ENCODE measurements at places on chromosomes 1 and 21.

GRCh38 chr1:29895201-29895600 is 658.9 kb downstream of the PTPRU start:
- no peak for DNase-seq

DNA sequence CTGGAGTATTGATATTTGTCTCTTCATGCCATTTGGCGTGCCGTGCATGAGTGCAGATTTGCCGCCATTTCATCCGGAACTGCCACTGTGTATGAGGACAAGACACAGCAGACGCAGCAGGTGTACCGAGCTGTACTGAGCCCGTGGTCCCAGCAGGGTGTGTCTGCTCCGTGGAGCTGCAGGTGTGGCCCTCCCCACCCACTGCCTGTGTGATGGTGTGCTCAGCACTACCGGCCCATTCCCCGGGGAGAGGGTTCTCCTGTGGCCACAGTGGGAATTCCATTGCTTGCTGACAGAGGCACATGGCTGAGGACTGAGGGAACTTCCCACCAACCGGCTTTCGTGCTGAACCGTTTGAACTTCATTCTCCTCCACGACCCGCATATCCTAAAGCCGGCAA is 34.3 kb upstream of the COL6A1 start:
- DNase-seq: no peak

GRCh38 chr1:7236844-7237515 is 451.7 kb downstream of the CAMTA1 start:
- DNase-seq: no peak

DNA sequence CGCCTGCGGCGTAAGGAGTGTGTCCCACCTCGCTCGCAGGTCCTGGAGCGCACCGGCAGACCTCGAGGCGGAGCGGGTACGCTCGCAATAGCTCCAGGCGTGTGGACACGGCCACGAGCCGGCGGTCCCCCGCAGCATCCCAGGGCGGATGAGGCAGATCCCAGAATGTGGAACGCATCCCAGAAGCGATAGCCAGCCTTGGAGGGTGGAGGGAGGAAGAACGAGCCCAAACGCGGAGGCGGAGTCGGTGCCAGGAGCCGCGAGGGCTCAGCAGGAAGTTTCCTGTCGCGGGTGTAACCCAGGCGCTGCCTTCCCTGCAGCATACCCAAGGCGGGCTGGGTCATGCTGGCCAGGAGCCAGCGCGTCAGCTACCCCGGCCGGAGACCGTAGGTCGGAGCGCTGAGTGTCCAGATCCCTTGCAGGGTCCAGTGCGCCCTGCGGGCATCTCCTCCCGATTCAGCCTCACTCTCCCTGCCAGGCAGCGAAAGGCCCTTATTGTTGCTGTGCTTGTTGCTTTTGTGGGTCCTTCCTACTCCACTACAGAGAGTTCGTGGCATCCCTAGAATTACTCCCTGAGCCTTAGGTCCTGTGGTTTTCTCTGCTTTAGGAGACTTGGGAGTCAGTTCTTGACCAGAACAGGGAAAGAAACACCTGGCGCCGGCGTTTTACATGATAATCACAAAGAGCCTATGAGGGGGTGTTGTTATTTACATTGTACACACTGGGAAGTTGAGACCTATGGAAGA is 27.7 kb downstream of the STYXL2 start:
- no peak for DNase-seq

GRCh38 chr1:78170859-78171258 is 125.1 kb downstream of the GIPC2 start:
- DNase-seq: no peak

- DNase-seq: no peak
These were observed 290.4 kb downstream of the OLFM3 start for GRCh38 chr1:101706366-101706765.

GRCh38 chr1:17013491-17014320 is 2.0 kb upstream of the ATP13A2 start:
- peak; percentile 87 for DNase-seq

- DNase-seq: peak; percentile 57
These were observed 37.7 kb upstream of the PADI1 start for GRCh38 chr1:17167041-17167785.

DNA sequence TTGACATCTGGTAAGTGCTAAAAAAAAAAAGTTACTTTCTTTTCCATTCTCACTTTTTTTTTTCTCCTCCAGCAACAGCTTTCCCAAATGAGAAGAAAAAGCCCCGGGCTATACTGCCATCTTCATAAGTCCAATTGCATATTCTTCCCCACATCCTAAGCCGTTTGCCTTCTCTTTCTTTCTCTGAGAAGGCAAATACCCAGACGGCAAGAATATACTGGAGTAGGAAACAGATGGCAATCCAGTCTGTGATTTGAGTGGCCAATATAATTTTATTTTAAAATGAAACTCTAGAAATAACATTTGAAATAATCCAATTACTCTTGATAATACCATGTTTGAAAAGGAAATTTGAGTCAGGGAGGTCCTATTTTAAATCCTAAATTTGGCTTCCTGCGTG is 44.6 kb upstream of the GREM2 start:
- no peak for DNase-seq

DNA sequence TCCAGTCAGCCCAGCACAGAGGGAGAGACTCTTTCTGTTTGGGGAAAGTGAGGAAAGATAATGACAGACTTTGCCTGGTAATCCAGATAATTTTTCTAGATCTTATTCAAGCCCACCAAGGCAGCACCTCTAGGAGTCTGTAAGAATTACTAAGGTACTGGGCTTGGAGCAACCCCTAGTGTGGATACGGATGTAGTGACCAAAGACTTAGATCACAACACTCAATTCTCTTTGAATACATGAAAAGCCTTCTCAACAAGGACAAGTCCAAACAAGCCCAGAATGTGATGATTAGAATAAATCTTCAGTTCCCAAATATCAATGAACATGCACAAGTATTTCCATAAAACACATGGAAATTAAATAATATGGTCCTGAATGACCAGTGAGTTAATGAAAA is 206.9 kb downstream of the MRPL39 start:
- no peak for DNase-seq

DNA sequence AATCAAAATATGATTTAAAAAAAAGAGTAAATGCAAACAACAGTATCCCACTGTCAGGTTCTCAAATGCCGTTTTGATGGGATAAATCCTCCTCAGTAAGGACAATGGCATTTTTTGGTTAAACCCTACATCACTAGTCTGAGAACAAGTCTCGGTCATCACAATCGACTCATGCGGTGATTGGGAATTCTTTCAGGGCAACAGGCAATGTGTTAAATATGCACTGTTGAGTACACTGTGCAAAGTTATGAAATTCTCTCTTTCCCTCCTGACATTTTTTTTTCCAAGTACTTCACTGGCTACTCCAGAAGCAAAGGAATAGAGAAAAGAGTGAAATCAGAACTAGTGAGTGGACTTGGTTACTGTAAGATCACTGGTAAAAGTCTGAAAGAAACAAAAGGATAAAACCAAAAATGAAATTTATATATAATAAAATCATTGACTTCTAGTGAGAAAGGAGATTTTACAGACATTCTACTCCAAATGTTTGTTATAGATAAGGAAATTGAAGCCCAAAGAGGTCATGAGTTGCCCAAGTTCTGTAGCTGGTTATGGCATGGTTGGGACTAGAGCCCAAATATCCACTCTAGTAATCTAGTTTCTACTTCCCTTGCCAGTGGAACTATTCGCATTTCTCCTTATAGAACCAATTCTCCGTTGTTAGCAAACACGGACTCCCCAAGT is 111.3 kb downstream of the TGFBR3 start:
- no peak for DNase-seq

DNA sequence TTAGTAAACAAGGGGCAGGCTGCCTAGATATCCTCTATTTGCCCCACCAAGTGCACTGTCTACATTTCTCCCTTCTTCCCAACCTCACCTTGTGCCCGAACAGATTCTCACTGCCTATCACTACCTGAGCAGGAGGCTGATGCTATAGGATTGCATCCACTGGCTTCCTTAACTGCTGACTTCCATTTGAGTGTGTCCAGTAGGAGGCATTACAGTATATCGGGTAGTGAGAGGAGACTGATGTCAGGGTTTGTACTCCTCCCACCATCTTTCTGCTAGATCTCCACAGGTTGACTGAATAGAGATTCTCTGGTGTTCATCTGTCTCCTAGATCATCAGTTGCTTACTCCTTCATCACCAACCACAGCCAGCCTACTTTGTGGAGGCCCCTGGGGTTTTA is 796.3 kb downstream of the LRRIQ3 start:
- DNase-seq: peak; percentile 1

GRCh38 chr1:110783292-110783918 is 89.5 kb upstream of the CD53 start:
- peak; percentile 66 for DNase-seq

DNA sequence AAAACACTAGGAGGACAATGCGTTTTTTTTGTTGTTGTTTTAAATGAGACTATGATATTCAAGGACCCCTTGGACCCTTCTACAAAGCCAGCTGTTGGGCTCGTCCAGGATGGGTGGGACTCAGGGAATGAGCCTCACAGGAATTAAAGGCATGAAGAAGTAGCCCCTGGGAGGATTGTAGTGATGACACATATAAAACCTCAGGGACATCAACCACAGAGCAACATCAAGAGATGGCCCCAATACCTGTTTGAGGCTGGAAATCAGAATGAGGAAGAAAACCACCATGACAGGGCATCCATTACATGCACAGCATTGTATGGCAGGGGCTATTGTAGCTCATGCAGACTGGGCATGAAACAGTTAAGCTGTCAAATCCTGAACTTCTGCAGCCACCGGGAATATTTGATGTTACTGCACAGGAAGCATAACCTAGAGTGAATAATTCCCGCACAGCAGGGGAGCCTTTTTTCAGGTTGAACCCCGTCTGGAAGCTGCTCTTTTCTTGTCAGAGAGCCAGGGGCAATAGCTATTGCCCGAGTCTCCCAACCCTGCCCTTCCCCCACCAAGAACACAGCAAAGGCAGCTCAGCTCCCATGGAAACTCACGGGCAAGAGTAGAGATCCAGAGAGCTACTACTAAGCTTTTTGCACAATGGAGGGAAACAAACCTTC is 140.2 kb upstream of the FGGY start:
- DNase-seq: peak; percentile 91

DNA sequence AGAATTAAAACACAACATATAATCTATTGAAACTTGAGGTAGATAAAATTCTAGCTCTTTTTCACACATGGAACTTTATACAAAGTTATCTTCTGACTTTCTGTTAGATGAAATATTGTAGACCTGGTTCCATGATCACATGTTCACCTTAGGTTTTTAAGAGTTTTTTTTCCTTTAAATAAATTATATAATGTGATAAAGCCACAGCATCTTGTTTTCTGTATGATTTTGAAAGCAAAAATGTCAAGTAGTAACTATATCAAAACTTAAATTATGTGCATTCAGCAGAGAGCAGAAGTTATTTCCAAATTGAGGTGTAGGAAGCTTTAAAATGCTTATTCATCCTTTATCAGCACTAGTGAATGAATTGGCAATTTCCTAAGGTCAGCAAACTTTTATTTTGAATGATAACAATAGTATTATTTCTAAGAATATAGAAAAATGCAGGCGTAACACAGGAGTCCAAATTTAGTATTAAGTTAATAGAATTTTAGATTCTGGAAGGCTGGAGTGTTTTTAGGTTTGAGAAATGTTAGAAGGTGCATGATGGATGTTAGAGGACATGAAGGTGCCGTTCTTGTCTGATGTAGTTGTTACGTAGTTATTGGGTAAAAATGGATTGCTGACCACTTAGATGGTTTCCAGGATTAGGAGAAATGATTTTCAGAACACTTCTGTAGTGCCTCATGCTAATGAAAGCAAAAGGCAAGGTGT is 17.5 kb downstream of the BACH1 start:
- DNase-seq: no peak

DNA sequence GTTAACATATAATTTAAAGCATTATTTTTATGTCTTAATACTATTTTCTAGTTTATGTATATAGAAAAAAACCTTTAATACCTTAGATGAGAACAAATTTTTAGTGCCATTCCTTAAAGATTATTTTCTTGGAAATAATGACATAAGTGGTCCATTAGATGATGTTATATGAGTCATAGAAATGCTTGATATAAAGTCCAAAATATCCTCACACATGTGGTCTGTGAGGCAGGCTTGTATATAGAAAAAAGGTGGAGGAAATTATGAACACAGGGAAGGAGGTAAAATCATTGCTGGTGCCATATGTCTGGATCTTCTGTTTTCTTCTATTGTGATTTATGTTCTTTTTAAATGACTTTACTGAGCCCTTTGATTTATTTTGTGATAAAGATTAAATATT is 79.3 kb downstream of the MAP3K7CL start:
- no peak for DNase-seq

DNA sequence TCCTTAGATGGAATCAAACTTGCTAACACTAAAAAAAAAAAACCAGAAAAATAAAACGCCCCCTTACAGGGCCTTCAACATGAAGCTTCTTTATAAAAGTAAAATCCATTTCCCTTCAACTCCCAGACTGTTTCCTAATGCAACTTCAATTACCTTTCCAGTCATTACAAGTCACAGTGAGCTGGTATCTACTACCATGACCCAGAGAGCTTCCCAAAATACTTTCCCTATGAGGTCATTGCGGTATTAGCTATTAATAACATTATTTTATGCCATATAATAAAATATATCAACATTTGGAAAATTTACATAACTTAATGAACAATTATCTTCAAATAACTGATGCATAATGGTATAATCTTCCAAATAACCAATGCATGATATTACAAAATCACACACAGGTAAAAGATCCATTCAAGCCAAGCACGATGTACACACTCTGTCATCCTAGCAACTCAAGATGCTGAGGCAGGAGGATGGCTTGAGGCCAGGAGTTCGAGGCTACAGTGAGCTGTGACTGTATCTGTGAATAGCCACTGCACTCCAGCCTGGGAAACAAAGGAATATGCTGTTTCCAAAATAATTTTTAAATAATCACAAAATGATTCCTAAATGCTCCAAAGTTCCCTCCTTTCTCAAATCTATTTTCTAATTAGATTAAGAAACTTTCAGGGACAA is 24.1 kb downstream of the EIF4G3 start:
- DNase-seq: no peak

GRCh38 chr1:55400508-55400907 is 185.3 kb upstream of the USP24 start:
- no peak for DNase-seq

DNA sequence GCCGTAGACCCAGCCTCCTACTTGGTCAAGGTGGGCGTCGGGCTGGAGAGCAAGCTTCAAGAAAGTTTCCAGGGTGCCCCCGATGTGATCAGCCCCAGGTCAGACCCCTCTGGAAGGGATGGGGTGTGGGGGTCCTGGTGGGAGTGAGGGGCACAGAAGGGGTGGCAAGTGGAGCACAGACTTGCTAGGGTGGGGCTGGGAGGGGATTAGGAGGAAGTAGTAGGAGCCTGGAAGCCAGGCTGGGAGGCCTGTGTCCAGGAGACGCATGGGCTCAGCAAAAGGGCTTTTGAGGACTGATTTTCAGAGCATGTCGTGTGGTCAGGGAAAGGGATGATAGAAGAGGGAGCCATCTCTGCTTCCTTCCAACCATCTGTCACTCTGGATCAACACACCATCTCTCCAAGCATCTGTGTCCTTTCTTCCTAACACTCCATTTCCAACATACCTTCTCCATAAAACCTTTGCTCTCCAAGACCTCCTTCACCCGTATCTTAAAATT is 8.5 kb downstream of the TRIM46 start:
- DNase-seq: no peak

- peak; percentile 39 for DNase-seq
These were observed 39.7 kb upstream of the CHODL start for GRCh38 chr21:18204931-18205330.

- peak; percentile 79 for DNase-seq
These were observed 29.9 kb downstream of the VASH2 start for GRCh38 chr1:212980123-212980785.

Data from SJCRH30 (cell line).